ENCODE measurements at places on chromosomes 6 and 20.

GRCh38 chr6:85585741-85586140 lies 7.9 kb downstream of the SNX14 start:
- DNase-seq = no peak

GRCh38 chr6:144335914-144336313 lies 50.8 kb downstream of the UTRN start:
- DNase-seq = no peak

DNA sequence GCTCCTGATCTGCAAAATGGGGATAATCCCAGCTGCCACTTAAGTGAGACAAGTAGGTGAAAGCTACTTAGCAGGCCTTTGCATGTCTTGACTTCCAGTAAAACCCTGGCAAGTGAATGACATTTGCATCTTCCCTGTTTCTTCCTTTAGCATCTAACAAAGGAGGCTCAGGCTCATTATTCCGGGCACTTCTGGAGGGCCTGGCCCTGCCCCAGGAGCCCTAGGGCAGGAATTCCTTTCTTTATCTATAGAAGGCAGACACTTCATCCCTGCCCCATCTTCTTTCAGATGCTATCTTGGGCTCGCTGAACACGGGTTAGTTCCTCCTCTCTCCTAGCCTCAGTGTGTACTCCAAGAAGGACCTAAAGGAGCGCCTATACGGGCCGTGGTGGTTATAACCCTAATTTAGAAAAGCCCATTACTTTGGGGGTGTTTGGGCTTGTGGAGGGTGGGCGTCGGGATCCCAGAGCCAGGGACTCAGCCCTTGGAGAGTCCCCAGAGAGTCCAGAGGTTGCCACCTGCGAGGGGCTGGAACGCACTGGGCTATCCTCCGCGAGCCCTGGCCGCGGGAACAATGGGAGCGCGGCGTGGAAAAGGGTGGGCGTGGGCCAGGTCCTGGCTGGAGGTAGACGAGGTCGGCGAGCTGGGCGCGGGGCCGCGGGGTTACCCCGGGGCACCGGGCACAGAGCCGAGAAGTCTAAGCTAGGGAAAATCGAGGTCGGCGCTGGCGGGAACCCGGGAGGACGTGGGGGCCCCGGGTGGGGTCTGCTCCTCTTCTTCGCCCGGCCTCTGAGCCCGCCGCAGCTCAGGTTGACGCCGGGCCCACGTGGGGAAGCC lies 62.8 kb upstream of the EPB41L1 start:
- DNase-seq = no peak

- peak; percentile 48 for DNase-seq
These were observed 69.1 kb upstream of the FLRT3 start for GRCh38 chr20:14406495-14406894.

GRCh38 chr6:107740496-107741190 lies 83.5 kb downstream of the SCML4 start:
- no peak for DNase-seq

- peak; percentile 80 for DNase-seq
These were observed 89.7 kb upstream of the QKI start for GRCh38 chr6:163324688-163325389.

- no peak for DNase-seq
These were observed 22.4 kb upstream of the UTRN start for GRCh38 chr6:144262470-144263369.

DNA sequence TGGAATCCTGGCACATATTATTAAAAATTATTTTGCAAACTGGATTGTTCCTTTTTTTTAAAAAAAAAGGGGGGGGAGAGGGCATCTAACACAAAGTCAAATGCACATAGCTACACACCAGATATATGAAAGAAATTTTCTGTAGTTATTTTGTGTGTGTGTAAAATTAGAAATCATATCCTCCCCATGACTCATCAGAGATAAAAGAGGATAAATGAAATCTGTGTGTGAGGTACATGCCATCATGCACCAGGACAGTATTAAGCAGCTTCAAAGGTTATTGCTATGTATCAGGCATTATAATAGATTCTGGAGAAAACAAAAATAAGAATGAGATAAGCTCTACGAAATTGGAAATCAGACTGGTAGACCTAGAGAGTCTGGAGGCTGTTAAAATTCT lies 5.2 kb downstream of the BTBD9 start:
- no peak for DNase-seq

DNA sequence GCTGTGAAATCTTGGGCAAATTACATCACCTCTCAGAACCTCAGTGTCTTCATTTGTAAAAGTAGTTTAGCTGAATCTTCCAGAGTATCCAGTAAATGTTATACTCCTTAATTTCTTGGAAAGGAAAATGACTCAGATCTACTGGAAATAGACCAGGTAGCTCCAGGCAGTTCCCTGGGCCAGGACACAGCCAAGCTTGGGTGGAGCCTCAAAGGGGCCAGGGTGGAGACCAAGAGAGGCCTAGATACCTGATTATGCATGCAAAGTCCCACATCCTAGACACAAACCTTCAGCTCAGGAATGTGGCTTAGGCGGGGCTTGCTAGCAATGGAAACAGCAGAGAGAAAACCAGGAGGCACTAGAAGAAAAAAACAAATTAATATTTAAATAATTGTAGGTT lies 272.8 kb downstream of the MAFB start:
- no peak for DNase-seq

GRCh38 chr20:6185268-6185667 lies 62.4 kb upstream of the FERMT1 start:
- no peak for DNase-seq

DNA sequence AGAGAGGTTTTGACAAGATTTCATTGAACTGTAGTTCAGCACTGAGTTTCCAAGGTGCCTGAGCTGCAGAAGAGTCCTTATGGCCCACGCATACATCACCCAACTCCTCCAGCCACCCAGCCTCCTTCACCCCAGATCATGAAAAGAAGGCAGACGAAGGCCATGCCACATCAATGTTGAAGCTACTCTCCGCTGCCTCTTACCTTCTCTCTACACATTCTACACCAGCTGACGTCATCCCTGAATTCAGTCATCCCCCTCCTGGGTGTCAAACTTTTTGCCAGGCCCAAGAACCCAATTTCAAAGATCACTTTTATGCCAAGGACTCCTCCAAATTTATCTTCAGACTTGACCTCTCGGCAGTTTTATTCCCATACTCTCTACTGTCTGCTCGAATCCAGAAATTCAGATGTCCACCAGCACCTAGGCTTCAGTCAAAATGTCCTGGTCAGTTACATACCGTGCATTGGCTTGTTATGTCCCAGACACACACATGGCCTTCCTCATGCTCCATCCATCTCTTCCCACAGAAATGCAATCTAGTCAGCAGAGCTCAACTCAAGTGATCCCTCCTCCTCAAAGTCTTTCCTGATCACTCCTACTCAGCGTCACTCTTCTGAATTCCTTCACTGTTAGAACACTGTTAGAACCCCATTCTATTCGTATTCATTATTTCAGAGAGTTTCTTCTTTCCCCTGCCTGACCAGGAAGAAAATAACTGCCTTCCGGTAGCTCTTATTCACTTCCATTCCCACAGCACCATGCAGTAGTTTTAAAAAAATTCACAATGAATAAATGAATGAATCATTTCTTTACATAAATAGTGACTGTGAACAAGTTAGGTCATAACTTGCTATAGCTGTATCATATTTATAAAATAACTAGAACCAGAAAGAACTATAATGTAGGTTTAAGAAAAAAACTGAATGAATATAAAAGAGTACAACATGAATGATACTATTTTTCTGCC lies 11.5 kb downstream of the ATXN1 start:
- DNase-seq = no peak

GRCh38 chr20:62087227-62087626 lies 21.5 kb upstream of the TAF4 start:
- no peak for DNase-seq

DNA sequence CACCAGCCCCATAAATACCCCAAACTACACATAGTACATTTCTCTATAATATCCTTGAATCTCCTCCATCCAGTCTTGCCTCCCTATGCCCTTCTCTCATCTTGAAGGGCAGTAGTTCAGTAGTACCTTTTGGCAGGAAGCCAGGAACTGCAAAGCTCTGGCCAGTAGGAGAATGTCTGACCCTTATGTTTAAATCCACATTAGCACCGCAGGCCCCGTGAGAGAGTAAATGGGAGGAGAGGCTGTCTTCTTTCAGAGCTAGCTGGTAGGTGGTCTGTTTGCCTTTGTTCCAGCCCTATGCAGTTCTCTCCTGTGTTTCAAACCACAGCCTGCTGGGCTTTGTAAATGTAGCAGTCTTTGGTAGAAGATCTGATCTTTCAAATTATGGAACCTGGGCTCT lies 690.7 kb downstream of the DOK5 start:
- DNase-seq = no peak

DNA sequence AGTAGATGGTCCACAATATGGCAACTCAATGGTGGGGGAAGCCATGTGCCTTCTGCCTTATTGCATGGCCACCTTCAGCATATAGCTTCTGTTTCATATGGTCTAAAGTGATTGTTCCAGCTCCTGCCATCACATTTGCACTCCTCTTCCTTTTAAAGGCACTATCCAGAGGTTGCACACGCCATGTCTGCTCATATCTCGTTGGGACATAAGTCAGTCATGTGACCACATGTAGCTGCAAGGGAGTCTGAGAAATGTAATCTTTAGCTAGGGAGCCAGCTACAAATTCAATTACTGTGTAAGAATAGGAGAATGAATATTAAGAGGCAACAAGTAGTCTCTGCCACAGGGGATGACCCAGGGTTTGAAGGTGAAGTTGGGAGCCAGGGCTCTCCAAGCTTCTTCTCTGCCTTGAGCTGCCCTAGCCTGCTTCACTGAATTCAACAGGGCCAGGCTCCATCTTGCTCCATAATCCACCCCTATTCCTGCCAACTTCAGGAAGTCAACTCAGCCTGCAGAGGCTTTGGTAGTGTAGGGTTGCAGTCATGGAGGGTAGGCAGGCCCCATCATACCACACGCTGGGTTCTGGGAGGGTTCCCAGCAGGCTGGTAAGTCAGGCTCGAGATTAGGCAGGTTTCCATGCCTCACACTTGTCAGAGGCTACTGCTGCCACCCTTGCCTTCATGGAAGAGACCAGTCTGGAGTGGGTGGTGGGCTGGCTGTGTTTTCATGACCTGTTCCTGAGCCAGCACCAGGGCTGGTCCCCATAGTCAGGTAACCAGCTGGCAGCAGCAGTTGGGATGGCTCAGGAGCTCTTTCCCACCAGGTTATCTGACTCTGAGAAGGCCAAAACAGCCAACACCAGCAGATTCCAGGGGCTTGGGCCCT lies 56.7 kb upstream of the SAYSD1 start:
- DNase-seq = no peak

- no peak for DNase-seq
These were observed 15.3 kb downstream of the RSPO4 start for GRCh38 chr20:986733-987355.

- no peak for DNase-seq
These were observed 6.6 kb upstream of the DLK2 start for GRCh38 chr6:43461936-43462335.

- DNase-seq = no peak
These were observed 38.3 kb downstream of the NINL start for GRCh38 chr20:25547063-25547462.

GRCh38 chr6:132693478-132693877 lies 20.4 kb downstream of the VNN1 start:
- DNase-seq = no peak

DNA sequence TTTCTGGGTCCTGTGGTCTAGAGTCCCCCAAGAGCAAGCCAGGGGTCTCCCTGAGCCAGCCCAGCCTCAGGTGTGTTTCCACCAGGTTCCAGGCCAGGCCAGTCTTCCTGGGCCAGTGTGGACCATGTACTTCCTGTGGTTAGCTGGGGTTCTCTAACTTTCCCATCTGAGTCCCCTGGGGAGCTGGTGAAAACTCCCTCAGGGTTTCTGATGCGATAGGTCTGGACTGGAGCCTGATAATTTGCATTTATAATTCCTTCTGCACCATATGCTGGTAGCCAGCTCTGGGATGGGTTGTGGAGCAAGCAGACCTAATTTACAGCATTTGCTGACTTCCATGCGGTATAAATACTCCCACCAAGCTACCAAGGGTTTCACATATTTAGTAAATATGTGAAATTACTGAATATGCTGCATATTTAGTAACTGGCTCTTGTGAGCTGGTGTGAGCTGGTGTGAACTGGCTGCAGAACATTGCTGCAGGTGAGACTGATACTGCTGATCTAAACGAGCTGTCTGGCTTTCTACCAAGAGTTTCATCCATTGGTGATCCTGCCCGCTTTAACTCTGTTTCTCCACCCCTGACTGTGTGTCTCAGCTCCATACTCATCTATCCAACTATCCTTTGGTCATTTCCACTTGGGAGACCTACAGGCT lies 62.6 kb downstream of the RIN2 start:
- DNase-seq = no peak

DNA sequence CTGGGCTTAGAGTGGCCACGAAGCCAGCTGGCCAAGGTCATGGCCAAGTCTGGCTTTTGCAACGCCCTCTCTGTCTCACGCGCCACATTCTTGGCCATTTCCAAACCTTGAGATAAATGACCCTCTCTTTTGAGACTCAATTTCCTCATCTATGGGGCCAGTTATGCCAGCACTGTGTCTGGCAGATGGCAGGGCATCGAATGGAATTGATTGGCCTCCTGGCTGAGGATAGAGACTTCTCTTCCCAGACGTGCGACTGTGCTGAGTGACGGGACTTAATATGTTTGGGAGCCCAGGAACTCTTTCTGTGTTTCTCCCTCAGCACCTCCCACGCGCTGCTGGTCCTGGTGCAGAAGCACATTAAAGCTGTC lies 7.6 kb downstream of the BPIFB2 start:
- no peak for DNase-seq

DNA sequence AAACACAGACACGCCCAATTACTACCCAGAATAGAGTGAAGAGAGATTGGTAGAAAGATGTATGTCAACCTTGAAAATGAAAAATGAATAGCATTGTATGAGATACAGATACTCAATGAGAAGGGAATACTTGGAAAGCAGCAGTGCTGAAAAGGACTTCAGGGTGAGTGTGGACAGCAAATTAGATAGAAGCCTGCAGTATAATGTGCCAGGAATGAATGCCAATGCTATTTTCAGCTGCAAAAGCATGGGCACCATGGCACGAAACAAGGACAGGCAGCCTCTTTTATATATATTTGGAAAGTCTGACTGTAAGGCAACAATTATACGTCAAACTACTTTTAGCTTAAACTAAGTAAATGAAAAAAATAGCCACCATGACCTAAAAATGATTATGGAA lies 118.2 kb downstream of the PTCHD4 start:
- no peak for DNase-seq

DNA sequence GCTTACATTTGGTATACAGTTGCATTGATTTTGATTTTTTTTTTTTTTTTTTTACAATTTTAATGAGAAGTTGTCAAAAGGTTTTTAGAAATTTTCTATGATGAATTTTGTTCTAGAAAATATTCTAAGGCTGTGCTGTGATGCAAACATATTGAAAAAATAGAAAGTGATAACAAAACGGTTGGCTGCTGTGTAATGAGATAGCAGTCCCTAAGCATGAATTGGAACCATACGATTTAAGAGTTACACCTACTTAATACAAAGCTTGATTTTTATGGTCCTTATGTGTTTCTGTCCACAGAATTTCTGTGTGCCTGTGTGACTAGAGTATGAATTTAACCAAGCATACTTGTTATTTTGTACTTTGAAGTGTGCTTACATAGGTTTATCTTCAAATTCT lies 12.1 kb downstream of the HIVEP1 start:
- DNase-seq = no peak

Data from fibroblast of skin of back (primary cell).